Foreskin fibroblast (primary cell): ENCODE measurements at places on chromosomes 6 and 20.

DNA sequence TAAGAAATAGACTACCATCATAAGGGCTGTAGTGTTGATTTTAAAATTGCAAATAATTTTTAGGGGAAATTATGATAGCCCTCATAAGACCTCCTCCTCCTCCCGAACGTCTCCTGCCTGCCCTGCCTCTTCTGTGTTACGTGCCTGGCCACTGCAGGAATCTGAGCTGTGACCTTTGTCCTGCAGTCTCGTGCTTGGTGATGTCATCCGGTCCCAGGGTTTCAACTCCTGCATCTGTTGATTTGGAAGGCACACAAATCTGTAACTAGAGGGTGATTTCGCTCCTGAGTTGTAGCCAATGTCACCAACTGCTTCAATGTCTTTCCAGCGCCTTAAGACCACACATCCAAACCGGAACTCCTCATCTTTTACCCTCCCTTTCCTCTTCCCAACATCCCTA lies 163.2 kb downstream of the AIG1 start:
- DNase-seq: peak; percentile 66

GRCh38 chr6:149934249-149935156 lies 7.3 kb upstream of the ULBP2 start:
- DNase-seq: peak; percentile 64

DNA sequence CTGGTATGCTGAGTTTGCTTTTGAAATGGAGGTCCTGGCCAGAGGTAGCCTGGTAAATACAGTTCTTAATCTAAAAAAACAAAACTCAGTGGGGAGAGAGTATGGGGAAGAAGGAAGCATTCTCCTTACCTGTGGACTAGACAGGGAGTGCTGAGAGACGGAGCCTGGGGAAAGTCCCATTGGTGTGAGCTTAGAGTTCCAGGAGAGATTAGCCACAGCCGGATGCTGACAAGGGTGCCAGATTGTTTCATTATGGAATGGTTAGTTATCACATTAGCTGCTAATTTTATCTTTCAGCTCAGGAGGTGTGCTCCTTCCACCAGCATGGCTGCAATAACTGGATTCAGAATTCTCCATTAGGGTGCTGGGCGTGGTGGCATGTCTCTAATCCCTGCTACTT lies 75.9 kb downstream of the RREB1 start:
- no peak for DNase-seq

- DNase-seq: no peak
Observed at GRCh38 chr6:16555550-16555949, 205.7 kb downstream of the ATXN1 start.

GRCh38 chr6:41777551-41778285 lies 2.0 kb downstream of the FRS3 start:
- no peak for DNase-seq

- DNase-seq: no peak
Observed at GRCh38 chr6:4620284-4621151, 155.7 kb upstream of the CDYL start.
